ENCODE measurements at places on chromosomes 16 and 17.
A peak's percentile ranks its signal among the peaks of the same experiment; 100 is the strongest.

DNA sequence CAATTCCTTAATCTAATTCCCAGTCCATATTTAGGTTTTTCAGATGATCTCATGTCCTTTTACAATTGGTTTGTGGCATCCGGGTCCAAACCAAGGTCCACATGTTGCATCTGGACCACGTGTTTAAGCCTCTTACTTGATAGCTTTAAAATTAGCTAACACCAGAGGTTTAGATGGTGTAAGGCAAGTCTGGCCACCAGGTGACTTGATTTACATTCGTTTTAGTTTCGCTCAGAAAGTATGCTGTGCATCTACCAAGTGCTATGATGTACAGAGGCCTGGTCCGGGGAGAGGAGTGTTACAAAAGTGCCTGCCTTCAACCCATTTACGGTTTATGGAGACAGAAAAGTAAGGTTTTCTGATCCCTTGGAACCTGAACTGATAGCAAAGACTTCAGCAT lies 878 bp upstream of the DNAJA2 start:
- peak; percentile 72 for DNase-seq

GRCh38 chr16:54783226-54783625 lies 147.4 kb upstream of the IRX5 start:
- DNase-seq = no peak

DNA sequence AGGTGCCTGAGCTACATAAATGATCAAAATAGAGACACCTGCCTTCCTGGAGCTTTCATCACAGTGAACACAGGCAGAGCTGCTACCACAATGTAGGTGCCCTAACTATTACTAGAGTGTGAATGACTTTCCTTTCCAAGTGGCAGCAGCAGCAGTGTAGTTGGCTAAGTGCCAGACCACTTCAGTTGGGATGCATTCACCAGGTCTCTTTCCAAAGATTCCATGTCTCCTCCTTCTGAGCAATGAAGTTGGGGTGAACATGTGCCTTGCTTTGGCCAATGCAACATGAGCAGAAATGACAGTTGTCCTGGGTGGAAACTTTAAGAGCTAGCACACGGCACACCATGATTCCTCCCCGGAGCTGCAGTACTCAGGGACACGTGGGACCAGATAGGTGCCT lies 23.3 kb upstream of the CACNG4 start:
- peak; percentile 72 for DNase-seq

GRCh38 chr16:86044241-86044671 lies 145.3 kb downstream of the IRF8 start:
- no peak for DNase-seq

DNA sequence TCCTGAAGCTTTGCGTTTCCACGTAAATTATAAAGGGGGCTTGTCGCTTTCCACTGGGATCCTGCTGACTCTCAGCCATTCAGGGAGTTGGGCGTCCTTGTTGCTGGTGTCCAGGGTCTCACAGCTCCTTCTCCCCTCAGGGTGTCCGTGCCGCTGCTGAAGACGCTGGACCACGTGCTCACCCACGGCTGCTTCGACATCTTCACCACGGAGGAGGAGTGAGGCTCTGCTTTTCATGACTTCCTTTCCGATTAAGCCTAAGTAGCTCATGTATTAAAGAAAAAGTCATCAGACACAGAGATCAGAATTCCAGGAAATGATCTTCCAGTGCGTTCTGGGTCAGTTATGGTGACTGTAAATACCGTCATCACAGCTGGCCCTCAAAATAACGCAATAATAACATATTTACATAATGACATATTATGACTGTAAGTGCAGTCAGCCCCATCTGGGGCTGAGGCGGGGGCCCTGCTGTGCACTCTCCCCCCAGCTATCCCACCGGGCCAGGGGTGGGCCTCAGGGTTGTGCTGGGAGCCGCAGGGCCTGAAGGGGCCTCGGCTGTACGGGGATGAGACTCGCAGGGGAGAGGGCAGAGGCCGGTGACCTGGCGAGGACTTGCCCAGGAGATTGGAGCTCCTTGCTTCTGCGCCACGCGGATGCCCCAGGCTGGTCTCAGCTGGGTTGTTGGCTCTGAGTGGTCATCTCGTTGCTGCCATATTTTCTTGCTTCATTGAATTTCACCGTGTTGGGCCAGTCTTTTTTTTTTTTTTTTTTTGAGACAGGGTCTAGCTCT lies 92.9 kb upstream of the ZNF750 start:
- no peak for DNase-seq

DNA sequence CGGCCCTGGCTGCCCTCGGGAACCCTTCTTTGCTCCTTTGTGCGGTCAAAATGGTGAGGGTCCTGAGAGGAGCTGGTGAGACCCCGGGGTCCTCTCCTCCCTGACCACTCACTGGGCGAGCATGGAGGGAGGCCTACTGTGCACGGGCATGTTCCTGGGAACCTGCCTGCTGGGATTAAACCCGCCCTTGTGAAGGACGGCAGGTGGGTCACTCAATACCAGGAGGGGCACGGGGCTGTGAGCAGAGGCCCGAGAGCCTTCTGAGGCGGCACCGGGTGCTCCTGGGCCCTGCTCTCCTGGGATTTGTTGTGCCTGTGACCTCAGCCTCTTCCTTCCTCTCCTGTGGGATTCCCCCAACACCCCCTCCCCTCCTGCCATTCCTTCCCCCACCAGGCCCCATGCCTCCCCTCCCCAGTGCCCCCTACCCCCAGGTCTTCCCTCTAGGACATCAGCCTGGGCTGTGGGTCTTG lies 19.7 kb downstream of the METRNL start:
- no peak for DNase-seq

DNA sequence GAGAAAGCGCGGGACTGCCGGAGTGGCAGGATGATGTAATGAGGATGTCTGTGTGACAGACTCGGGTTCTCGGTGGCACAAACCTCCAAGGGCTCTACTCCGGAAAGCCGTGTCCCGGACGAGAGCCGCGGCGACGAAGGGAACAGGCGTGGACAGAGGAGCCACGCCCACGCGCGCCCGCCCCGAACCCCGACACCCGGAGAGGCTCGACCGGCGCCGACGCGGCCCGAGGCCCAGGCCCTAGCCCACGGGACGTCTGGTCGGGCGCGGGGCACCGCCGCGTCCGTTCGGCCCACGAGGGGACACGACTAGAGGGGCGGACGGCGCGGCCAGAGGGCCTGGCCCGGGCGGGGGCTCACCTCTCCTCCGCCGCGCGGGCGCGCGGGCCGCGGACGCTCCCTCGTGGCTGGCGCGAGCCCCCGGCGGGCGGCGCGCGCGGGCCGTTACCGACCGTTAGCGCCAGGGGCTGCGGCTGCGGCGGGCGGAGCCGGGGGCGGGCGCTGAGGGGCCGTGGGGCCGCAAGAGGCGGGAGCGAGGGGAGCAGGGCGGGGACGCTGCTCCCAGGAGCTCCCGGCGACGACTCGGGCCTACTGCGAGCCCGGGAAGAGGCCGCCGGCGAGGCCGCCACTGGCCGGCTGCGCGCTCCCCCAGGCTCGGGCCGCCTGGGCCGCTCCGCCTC lies 2.1 kb upstream of the IRX5 start:
- DNase-seq = no peak

GRCh38 chr17:65243838-65244625 lies 106.9 kb downstream of the RGS9 start:
- peak; percentile 31 for DNase-seq

DNA sequence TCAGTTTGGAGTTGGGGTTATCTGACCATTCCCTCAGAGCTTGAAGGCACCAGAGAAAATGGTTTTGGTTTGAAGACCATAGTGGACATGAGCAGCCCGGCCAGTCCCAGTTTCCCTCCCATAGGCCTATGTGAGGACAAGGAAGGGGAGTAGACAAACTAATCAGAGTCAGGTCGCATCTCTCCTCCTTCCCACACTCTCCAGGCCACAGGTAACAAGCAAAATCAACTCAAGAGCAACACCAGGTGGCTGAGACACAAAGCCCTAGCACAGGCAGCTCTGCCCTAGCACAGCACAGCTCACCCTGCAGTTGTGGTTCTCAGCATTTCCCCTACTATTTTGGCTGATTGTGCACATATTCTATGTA lies 7.2 kb downstream of the SUPT4H1 start:
- DNase-seq = no peak

DNA sequence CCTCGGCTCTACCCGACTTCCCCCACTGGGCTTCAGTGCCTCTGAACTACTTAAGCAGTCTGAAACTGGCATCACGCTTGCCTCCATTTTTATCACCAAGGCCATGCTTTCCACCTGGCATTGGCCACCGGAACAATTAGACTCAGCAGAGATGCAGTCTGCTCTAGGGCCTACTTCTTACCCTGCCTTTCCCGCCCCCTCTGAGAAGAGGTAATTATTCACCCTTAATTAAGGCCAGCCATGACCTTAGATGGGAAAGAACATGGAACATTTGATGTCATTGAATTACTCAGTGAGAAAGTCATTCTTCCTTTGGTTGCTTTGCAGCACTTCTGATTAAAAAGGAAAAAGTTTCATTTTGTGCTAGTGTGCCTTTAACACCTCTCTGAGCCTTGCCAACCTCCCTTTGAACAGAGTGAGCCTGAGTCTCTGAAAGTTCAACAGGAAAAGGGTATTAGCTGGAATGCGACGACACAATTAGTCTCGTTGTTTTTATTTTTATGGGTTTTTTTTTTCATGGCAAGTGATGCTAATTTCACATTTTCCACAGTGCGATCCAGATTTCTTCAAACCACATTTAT lies 60.9 kb upstream of the TNRC6A start:
- no peak for DNase-seq

DNA sequence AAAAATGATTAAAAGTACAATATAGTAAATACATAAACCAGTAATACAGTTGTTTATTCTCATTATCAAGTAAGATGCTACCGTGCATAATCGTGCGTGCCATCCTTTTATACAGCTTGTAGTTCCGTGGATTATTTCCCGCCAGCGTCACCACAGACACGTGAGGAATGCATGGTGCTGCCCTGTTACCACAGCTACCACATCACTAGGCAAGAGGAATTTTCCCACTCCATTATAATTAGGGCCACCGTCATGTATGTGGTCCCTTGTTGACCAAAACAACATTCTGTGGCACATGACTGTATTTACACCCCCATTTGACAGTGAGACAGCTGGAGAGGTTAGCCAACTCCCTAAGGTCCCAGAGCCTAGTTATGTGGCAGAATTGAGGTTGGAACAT lies 30.5 kb upstream of the LGALS9 start:
- no peak for DNase-seq

DNA sequence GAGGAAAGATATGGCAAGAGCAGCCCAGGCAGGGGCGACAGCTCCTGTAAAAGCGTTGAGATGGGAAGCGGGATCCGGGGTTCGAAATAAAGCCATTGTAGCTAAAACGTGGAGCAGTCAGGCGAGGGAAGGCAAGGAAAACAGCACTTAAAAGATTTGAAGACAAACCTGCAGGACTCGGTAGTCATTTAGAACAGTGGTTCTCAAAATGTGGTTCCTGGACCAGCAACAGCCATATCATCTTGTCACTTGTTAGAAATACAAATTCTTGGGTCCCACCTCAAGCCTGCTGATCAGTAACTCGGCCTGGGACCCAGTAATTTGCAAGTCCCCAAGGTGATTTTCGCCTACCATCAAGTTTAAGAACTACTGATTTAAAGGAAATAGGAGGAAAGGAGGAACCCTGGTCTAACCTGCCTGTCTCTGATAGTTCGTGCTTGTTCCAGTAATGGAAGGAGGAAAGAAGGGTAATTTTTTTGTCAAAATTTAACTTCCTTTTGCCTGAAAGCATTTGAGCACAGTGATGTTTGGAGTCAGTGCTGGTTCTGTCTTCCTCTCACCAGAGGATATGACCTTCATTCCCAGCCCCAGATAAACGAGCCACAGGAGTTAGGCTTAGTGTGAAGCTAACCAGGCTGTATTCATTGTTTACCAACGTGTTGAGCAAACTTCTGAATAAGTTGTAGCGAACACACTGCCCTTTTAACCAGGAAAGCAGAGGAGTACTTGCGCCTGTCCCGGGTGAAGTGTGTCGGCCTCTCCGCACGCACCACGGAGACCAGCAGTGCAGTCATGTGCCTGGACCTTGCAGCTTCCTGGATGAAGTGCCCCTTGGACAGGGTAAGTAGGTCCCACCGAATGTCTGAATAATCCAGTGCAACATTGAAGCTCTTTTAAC lies 1.1 kb downstream of the ORC6 start:
- no peak for DNase-seq

DNA sequence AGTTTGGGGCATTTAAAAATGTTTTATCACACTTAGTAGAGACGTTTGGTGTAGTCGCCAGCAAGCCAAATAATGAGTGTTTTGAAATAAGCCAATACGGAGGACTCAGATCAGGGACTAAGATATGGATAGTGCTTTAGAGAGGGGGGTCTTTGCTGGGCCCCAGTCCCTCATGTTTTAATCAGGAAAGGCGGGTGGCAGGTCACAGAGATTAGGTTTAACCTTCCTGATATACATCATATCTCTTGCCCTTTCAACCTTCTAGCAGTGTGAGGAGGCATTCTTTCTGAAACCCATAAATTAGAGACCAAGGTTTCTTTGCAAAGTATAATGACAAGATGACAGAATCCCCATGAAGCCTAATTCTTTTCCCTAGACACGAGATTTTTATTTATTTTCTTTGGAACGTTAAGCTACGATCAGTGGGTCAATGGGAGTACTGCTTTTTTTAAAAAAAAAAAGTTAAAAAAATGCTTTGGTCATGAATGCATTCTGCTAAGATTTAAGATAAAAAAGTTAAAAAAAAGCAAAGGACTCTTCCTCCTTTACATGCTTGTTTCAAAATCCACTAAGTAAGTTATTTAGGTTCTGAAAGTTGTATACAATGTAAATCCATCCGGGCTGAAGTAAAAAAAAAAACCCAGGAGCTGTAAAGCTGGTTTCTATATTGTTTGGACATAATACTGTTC lies 572.1 kb upstream of the SALL1 start:
- DNase-seq = no peak

- DNase-seq = no peak
Measured at GRCh38 chr17:77865112-77865611, 93.3 kb upstream of the TNRC6C start.

- DNase-seq = no peak
Measured at GRCh38 chr17:53186001-53186400, 636.7 kb upstream of the KIF2B start.

DNA sequence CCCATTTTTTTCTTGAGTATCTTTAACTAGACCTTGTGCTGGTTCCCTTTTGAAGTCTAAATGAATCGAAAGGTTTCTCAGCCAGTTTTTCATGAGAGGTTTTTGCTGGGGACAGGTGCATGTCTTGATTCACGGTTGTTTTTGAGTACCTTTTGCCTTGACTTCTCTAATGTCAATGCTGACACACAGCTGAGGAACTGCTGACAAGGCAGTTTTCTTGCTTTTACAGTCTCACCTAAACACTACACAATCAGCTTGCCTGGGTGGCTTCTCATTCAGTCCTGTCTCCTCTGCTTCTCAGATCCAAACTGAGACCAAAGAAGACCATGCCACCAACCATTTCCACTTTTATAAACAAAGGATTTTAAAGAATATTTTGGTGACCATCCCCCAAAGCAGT lies 7.1 kb downstream of the OR3A3 start:
- no peak for DNase-seq
